ENCODE measurements at places on chromosomes 3 and 15.
A peak's percentile ranks its signal among the peaks of the same experiment; 100 is the strongest.

- peaks cover 19% of the 10 kb centered on the region for H3K4me1 ChIP-seq
- no peaks in the 10 kb centered on the region for H3K36me3 ChIP-seq
- DNase-seq: no peak
- H3K4me3 ChIP-seq: no peak overlapping the region
Measured at GRCh38 chr3:23668430-23668904, 137.3 kb upstream of the UBE2E1 start.

- peaks cover 36% of the 10 kb centered on the region for H3K4me1 ChIP-seq
- H3K36me3 ChIP-seq: no peaks in the 10 kb centered on the region
- no peak overlapping the region for H3K4me3 ChIP-seq
- DNase-seq: no peak
- H3K27ac ChIP-seq: peak overlapping the region; percentile 30
Measured at GRCh38 chr3:177828208-177828565, 630.9 kb upstream of the TBL1XR1 start.

- no peak overlapping the region for H3K27ac ChIP-seq
- DNase-seq: no peak
- H3K36me3 ChIP-seq: no peaks in the 10 kb centered on the region
- no peaks in the 10 kb centered on the region for H3K27me3 ChIP-seq
Measured at GRCh38 chr15:70611286-70611685, 152.1 kb downstream of the UACA start.

DNA sequence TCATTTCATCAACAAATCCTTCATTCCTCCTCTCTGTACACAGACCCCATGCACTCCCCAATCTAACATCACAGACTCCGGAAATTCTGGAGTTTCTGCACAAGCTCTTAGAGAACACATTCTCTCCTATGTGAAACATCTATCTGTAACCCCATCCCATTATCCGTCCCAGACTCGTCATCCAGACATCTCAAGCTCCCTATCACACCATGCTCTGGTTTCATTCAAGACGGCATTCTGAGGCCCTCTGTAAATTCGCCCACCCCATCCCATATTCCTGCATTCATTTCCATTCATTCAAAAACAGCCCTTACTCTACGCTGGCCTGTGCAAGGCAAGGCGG, 575 bp downstream of the LEO1 start:
- H3K27ac ChIP-seq: peak overlapping the region; percentile 71
- peaks cover 16% of the 10 kb centered on the region for H3K4me1 ChIP-seq
- H3K4me3 ChIP-seq: peak overlapping the region; percentile 62
- peaks cover 29% of the 10 kb centered on the region for H3K36me3 ChIP-seq
- H3K27me3 ChIP-seq: no peaks in the 10 kb centered on the region

DNA sequence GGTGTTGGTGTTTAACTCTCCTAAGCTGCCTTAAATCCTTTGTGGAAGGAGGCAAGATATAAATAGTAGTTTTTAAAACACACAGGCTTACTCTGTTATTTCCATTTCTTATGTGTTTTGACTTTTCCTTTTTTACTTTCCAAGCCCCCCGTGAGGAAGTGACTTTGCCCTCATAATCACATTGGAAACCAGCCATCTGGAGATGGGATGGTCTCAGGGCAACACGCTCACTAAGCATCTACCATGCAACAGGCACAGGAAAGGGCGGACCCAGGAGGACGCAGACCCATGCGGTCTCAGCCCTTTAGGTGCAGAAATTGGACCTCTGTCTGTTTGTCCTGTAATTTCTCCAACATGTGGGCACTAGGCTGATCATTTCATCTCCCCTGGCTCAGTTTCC, 115.7 kb downstream of the PDZRN3 start:
- no peaks in the 10 kb centered on the region for H3K4me1 ChIP-seq
- no peak overlapping the region for H3K4me3 ChIP-seq
- no peaks in the 10 kb centered on the region for H3K36me3 ChIP-seq
- DNase-seq: no peak
- H3K27ac ChIP-seq: no peak overlapping the region
- no peaks in the 10 kb centered on the region for H3K27me3 ChIP-seq

DNA sequence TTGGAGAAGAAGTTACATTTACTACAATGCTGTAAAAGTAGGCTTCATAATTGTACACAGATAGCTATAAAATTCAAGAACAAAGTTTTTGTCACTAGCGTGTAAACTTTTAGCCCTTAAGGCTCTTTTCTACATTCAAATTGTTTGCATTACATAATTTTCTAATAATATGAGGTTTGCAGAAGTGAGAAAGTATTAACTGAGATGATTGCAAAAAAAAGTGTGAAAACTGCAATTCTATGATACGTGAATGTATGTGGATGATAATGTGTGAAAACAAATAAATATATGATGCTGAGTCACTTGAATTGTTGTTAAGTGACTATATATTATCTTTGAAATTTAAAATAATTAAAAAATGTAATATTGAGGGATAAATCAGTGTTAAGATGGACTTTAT, 557.5 kb downstream of the NAALADL2 start:
- H3K36me3 ChIP-seq: no peaks in the 10 kb centered on the region
- no peaks in the 10 kb centered on the region for H3K27me3 ChIP-seq
- no peak overlapping the region for H3K4me3 ChIP-seq
- H3K4me1 ChIP-seq: no peaks in the 10 kb centered on the region
- no peak overlapping the region for H3K27ac ChIP-seq
- DNase-seq: no peak

- no peaks in the 10 kb centered on the region for H3K27me3 ChIP-seq
- no peak for DNase-seq
- no peak overlapping the region for H3K27ac ChIP-seq
Measured at GRCh38 chr3:171404376-171404967, 55.7 kb downstream of the TNIK start.

DNA sequence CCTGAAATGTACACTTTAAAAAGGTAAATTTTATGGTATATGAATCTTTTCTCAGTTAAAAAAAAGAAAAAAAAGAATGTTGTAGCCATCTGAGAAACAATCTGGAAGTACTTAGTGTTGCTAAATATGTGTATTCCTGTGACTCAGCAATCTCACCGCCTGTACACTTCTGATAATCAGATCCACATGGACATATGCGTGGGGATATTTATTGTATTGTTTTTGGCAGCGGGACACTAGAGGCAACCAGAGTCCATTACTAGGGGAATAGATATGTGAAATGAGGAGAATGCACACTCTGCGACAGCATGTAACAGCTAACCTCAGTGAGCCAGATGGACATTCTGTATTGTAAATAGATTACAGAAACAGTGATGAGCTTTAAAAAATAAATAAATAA, 65.4 kb downstream of the AQP9 start:
- H3K27ac ChIP-seq: no peak overlapping the region
- DNase-seq: no peak
- no peak overlapping the region for H3K4me3 ChIP-seq

- peak within 1 kb of the TSS; percentile 33 for H3K4me3 ChIP-seq
- no peak within 1 kb of the TSS for H3K27ac ChIP-seq
- H3K27me3 ChIP-seq: peaks cover 5% of the 10 kb centered on the region
Measured at GRCh38 chr3:193240850-193241706, at the start of gene PLAAT1. Gene PLAAT1 (plus strand): TSS chr3:193241222. CDS start chr3:193255651, 14,429 bp downstream.

DNA sequence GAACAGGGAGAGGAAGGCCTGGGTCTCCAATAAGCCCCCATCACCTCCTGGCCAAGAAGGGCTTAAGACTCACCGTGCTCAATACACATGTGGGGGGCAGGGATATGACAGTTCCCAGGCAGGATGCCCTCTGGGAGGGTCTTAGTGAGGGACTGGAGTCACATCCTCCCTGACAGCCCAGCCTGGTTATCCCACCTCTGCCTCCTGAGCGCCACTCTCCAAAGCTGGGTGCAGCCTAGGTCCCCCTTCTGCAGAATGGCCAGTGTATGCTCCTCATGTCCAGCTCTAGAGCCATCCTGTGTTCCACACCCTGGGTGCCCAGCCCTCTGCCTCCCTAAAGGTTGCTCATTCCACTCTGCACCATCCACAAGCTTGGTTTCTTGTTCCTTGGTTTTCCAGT, 1.2 kb upstream of the SHISA5 start:
- peak overlapping the region; percentile 68 for H3K27ac ChIP-seq
- no peak overlapping the region for H3K4me3 ChIP-seq
- no peaks in the 10 kb centered on the region for H3K36me3 ChIP-seq
- H3K4me1 ChIP-seq: peaks cover 15% of the 10 kb centered on the region
- no peak for DNase-seq
- H3K27me3 ChIP-seq: no peaks in the 10 kb centered on the region

DNA sequence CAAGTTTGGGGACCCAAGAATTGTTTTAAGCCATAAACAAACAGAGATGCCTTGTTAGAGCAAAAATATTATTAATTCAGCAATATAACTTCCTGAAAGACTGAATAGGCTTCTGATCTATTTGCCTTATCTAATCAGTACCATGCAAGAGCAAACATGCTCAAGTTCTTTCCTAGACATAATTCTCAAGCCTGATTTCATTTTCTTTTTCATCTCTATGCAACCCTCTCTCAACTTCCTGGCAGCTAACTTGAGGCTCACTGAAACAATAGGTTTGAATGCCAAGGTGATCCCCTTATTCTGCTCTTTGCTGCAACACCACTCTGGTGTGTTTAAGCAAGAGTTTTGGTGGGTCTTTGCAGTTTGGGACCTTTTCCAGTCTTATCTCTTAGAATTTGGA, 230.9 kb upstream of the CD96 start:
- H3K27ac ChIP-seq: no peak overlapping the region
- H3K4me1 ChIP-seq: no peaks in the 10 kb centered on the region
- H3K27me3 ChIP-seq: no peaks in the 10 kb centered on the region
- no peak overlapping the region for H3K4me3 ChIP-seq
- no peak for DNase-seq

DNA sequence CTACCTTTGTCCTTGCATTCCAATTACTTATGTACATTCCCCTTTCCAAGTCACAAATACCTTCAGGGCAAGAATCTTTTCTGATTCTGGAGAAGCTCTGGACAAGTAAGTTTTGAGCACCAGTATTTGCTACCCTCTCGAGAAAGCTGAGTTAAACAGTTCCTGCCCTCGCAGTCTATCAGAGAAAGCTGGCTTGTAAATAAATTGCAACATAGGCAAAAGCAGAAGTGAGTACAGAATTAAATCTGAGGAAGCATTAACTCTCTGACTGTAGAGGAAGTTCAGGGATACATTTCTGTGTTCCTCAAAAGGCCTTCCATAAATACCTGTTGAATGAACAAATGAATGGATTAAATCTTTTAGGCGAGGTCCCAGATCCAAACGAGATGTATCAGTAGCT, 1.2 kb downstream of the OSBPL11 start:
- peaks cover 12% of the 10 kb centered on the region for H3K4me1 ChIP-seq
- H3K4me3 ChIP-seq: peak overlapping the region; percentile 82
- peak overlapping the region; percentile 74 for H3K27ac ChIP-seq
- H3K27me3 ChIP-seq: no peaks in the 10 kb centered on the region
- peaks cover 4% of the 10 kb centered on the region for H3K36me3 ChIP-seq
- DNase-seq: no peak

DNA sequence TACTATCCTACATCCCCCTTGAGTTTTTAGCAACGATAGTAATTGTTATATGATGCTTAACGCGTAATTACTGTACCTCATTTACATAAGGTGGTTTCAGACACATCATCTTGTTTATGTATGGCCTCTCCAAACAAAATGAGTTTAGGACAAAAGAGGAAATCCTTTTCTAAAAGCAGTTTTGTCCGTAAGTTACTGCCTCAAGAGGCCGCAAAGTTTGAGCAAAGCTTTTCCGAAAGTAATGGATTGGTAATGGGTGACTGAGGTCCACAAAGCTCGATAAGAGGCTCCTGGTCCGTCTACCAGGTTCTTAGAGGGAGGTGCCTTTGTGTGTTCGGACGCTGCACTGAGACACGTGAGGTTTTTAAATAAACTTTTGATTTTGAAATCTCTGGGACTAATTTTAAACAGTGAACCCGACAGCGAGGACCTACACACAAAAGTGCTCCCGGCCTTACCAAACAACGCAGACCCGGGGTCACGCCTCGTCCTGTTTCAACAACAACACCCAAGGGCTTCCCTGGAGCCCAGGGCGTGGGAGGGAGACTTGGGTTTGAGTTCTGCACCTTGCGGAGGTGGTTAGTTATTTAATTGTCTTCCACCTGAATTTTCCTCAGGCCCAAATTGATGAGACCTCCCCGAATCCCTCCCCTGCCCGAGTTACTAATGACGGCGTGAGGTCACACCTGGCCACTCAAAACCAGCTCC, 456 bp upstream of the C15orf61 start:
- DNase-seq: no peak
- H3K36me3 ChIP-seq: peaks cover 13% of the 10 kb centered on the region
- H3K27me3 ChIP-seq: no peaks in the 10 kb centered on the region
- H3K4me3 ChIP-seq: peak overlapping the region; percentile 66

- H3K36me3 ChIP-seq: no peaks in the 10 kb centered on the region
- DNase-seq: no peak
- H3K27me3 ChIP-seq: no peaks in the 10 kb centered on the region
- no peaks in the 10 kb centered on the region for H3K4me1 ChIP-seq
- no peak overlapping the region for H3K4me3 ChIP-seq
Measured at GRCh38 chr15:77720655-77721054, 87.9 kb upstream of the LINGO1 start.

- no peak overlapping the region for H3K27ac ChIP-seq
- DNase-seq: no peak
- H3K4me3 ChIP-seq: no peak overlapping the region
- no peaks in the 10 kb centered on the region for H3K27me3 ChIP-seq
- H3K4me1 ChIP-seq: peaks cover 14% of the 10 kb centered on the region
- H3K36me3 ChIP-seq: peaks cover 24% of the 10 kb centered on the region
Measured at GRCh38 chr3:45605534-45605933, 11.0 kb downstream of the LIMD1 start.

- H3K4me1 ChIP-seq: peaks cover 16% of the 10 kb centered on the region
- DNase-seq: no peak
- H3K27me3 ChIP-seq: no peaks in the 10 kb centered on the region
- H3K36me3 ChIP-seq: no peaks in the 10 kb centered on the region
Measured at GRCh38 chr3:49460188-49460890, 9.7 kb upstream of the DAG1 start.

DNA sequence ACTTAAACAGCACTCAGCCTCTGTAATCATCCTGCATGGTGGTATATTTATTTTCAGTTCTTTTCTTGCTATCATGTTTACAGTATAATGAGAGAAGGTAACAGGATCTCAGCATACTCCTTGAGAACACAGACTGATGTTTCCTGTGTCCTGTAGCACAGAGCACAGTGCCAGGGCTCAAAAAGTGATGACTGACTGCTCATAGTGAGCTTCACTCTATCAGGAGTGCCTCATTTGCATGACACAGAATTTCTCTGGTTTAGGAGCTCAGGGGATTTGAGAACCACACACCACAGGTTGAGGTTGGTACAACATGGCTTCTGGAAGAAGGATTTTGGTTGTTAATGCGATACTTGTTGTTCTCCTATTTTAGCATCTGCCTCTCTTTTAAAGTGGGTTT, 68.5 kb upstream of the SLC2A2 start:
- no peaks in the 10 kb centered on the region for H3K27me3 ChIP-seq
- no peaks in the 10 kb centered on the region for H3K4me1 ChIP-seq
- H3K4me3 ChIP-seq: no peak overlapping the region
- no peak for DNase-seq

All from RWPE2 (cell line).